M059J (cell line): ENCODE measurements at places on chromosomes 11 and 22. TPM values are rescaled to one million over a fixed set of nuclear protein-coding genes. Genes with fewer than 3 reads are reported as not detected.
A peak's percentile ranks its signal among the peaks of the same experiment; 100 is the strongest.

The MGAT3 gene
- total RNA-seq = not detected in 2 replicates

DNA sequence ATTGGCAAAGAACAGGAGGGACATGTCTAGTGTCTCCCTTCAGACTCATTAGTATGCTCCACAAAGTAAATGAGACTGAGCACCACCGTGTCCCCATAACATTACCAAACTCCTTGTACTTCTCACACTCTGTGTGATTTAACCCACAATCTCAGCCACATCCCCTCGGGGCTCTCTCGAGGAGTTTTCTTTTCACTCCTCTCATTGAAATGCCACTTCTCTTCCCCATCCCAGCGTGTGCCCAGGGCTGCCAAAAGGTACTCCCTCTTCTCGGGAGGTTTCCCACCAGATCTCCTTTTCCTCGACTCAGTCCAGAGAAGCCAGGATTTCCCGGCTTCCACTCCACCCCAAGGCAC, 1.1 kb downstream of the RBFOX2 start:
- DNase-seq = peak; percentile 47

The INPP5J gene
- total RNA-seq = 0.49 TPM in 1 of 2 replicates, not detected in the other

DNA sequence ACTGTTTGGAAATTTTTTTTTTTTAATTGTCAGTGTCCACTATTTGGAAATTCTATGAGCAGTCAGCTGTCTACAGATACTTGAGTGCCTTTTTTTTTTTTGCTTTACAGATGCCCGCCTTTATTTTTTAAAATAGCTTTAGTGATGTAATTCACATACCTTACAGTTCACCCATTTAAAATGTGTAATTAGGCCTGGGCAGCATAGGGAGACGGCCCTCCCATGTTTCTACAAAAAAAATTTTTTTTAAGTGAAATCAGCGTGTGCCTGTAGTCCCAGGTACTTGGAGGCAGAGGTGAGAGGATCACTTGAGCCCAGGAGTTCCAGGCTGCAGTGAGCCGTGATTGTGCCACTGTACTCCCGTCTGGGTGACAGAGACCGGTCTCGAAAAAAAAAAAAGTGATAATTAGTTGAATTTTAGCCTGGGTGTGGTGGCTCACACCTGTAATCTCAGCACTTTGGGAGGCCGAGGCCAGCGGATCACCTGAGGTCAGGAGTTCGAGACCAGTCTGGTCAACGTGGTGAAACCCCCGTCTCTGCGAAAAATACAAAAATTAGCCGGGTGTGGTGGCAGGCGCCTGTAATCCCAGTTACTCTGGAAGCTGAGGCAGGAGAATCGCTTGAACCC, 1.5 kb downstream of the ZNF143 start:
- peak; percentile 19 for DNase-seq

The POTEH gene
- total RNA-seq = not detected in 2 replicates
